Fibroblast of skin of back (primary cell): ENCODE measurements at places on chromosomes 11 and 22.

DNA sequence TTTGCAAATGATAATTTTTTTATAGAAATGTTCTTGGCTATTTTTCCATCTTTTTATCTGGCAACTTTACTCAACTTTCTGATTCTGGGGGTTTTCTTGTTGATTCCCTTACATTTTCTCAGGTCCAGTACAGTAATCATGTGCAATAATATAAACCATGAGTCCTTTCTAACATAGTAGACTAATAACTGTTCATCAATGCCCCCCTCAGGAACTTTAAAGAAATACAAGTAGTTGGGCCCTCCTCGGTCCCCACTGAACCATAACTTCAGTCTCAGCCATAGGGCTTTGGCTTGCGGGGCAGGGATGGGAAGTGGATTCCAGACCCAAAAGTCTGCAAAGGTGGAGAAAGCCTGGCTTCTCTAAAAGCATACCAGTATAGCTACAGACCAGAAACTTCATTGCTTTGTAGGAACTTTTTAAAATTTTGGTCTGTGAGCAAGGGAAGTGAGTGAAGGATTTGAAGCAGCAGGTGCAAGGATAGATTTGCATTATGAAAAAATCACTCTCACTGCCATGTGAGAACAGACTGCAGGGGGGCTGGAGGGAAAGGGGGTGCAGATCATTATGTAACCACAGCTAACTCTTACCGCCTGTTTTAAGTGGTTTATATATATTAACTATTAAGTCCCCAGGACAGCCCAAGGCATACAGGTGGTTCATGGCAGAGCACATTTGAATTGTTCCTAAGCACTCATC, 10.4 kb upstream of the TUB start:
- peak; percentile 38 for DNase-seq

DNA sequence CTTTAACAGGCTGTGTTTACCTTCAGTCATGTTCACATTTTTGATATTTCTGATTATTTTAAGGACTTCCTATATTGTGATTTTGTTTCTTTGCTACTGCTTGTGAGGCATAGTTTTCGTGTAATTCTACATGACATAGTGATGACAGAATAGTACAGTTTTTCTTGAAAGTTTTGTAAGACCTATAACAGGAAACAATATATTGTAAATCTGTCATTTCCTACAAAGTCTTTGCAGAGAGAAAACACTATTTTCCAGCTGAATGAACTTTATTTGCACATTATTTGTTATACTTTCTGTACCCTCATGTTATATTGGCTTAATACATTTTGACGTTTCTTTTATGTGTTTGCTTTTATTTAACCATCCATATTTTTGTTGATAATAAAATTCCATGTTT, 191.1 kb downstream of the TMEM135 start:
- no peak for DNase-seq

DNA sequence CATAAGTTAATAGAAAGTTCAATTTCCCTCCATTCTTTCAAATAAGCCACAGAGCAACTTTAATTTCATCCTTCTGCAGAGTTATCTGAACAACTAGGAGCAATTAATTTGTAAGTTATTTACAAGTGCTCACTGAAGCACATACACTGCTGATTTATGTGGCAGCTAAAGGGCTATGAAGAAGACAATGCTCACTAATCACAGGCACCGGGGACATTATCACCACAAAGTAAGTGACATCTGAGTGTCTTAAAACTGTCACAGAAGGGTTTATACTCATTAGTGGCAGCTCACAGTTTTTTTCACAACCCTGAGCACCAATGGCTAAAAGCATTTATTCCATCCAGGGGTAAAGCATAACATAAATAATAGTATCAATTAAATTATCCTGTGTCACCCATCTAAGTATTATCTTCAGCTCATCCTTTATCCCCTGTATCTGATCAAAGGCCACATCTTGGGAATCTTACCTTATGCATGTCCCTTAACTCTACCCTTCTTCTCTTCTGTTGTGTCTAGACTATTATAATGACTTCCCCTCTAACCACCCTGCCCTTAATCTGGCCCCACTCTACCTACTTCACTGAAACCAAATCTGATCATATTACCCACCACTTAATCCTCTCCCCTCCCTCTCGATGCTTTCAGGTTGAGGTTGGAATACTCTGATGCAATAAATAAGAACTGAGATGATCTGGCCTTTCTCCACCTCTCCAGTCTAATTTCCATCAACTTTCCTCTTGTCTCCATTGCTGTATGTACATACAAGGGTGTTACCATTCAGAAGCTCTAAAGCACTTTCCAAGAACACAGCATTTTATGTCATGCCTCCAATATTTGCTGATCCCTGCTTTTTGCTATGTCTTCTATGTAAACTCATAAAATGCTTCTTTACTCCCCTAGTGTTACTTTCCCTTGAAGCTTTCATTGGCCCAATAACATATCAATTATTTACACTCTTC, 252.7 kb downstream of the CASP12 start:
- no peak for DNase-seq

DNA sequence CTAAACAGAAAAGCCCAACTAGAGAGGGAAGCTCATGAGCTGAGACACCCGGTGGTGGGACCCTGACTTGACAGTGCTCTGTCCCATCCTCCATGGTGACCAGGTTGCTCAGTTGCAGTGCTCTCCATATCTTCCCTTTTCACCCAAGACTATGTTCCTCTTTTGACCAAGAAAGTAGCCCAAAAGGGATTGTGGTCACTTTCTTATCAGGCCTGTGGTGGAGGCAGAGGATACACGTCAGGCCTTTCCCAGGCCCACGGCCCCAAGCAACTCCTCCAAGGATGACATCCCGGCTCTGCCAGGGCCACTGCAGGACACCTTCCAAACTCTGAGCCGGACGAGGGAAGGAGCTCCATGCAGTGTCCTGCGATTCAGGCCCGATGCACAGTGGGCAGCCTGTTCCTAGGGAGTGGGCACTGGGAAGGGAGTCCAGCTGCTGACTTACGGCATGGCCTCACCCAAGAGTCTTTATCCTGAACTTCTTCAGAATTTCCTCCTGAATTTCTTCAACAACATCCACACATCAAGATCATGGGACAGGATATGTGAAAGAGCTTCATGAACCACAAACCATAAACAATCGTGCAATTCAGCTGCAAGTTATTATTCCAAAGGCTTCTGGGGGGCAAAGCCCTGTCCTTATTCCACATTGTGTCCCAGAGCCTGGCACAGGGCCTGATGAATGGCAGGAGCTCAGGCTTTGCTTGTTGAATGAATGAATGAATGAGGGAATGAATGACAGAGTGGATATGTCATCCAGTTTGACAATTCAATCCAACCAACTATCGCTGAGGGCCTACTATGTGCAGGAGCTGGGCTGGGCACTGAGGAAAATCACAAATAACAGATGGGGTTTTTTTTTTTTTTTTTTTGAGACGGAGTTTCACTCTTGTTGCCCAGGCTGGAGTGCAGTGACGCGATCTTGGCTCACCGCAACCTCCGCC, 36.0 kb upstream of the MYH9 start:
- peak; percentile 49 for DNase-seq

DNA sequence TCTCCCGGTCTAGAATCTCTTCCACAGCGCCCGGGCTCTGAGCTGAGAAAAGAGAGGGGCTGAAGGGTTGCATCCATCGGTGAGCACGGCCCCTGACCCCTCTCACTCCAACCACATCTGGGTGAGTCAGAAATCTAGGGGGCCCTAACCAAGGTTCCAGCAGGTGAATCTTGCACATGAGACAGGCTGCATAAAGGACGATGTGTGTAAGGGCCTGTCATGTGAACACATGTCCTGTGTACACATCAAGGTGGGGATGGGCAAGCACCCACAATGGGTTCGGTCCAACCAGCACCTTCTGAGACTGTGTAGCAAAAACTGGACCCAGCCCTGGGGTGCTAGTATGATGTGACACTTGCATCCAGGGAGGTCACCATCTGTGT, 1.2 kb downstream of the BET1L start:
- DNase-seq: no peak

- no peak for DNase-seq
Observed at GRCh38 chr22:50087646-50088045, 2.2 kb upstream of the MOV10L1 start.

DNA sequence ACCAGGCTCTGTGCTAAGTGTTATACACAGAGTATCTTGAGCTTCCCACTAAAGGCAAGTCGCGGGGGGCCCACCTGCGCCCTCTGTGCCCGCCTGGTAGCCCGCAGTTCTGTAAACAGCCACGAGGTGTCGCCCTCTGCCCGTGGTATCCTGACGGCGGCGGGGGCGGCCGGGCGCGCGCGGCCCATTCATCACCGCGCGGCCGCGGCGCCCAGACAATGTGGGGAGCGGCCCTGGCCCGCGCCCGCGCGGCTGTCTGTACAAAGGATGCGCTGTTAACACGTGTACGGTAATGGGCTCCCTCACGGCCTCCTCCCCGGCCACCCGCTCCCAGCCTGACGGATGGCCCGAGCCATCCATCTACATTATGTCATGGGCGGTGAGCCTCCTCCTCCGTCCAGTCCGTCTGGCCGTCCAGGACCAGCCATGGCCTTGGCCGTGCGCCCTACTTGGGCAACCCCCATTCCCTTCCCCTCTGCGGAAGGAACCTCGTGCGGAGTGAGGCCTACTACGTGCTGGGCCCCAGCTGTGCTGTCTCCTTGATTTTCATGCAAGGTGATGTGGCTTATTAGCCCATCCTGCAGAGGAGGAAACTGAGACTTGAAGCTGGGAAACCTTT, 99.4 kb downstream of the MIAT start:
- DNase-seq: peak; percentile 66

DNA sequence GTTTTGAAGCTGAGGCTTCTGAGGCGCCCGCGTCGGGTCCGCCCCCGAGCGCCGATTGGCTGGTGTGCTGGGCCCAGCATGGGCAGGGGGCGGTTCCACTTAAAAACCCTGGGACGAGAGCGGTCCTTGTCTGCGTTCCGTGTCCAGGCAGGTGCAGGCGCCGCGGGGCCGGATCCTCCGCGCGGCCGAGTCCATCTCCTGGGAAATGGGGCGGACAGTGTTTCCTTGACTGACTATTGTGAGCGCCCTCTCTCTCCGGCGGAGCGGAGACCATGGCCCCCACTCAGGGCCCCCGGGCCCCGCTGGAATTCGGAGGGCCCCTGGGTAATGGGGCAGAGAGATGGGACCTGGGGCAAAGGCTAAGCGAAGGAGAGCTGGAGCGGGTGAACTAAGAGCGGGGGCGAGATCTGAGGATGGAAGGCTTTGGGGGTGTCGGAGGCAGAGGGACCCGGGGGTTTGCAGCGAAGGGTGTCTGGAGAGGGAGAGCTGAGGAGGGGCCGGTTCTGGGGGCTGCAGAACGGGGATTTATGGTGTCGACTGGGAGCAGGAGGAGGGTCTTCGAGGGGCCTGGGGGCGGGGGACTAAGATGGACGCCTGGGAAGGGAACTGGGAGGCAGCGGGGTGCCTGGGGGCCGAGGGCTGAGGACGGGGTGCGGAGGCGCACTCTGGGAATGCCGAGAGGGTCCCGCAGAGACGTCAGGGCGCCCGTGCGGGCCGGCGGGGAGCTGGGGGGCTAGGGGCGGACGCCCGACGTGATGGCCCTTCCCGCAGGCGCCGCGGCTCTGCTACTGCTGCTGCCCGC, at the start of gene TM7SF2:
Gene TM7SF2 (plus strand): TSS at position 129 of the 802 bp plus-strand sequence. CDS start 144 bp downstream, at position 273.
- peak; percentile 88 for DNase-seq

DNA sequence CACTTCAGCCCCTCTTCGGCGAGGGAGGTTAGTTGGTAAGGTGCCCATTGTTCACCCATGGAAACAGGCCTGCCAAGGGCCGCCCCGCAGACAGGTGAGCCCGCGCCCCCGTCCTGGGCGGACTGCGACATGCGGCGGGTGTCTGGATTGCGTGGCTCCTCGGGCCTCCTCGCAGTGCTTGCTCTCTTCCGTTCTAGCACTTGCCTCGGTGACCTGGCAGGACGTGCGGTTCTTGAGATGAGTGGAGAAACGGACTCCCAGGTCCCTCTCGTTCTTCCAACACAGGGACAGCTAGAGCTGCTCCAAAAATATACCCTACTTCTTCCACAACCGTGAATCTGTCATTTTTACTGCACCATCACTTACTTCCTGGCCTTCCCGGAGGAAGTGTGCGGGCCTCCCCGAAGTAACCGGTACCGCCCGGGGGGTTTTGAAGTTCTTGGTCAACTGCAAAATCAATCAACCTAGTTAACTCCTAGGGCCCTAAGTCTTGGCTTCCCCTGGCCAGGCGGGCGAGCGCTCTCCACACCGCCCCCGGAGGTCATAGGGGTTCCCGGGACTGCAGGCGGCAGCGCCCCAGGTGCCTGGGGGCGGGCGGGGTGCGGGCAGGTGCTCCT, 745 bp upstream of the ZBTB44 start:
- no peak for DNase-seq

DNA sequence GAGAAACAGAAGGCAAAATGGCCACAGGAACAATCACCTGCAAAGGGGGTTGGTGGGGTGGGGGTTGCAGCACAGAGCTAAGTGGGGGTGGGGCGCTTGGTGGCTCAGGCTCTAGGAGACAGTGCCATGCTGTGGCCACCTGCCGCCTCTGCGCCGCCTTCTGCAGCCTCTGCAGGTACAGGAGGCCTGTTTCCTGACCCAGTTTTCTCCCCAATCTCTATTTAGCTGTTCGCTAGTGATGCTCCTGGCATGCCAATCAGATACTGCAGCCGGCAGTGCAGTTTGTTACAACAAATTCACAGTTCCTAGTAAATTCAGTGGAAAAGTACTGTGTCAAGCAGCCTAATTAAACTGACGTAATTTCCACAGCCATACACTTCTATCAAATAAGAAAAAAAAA, 106.4 kb downstream of the SERGEF start:
- no peak for DNase-seq

DNA sequence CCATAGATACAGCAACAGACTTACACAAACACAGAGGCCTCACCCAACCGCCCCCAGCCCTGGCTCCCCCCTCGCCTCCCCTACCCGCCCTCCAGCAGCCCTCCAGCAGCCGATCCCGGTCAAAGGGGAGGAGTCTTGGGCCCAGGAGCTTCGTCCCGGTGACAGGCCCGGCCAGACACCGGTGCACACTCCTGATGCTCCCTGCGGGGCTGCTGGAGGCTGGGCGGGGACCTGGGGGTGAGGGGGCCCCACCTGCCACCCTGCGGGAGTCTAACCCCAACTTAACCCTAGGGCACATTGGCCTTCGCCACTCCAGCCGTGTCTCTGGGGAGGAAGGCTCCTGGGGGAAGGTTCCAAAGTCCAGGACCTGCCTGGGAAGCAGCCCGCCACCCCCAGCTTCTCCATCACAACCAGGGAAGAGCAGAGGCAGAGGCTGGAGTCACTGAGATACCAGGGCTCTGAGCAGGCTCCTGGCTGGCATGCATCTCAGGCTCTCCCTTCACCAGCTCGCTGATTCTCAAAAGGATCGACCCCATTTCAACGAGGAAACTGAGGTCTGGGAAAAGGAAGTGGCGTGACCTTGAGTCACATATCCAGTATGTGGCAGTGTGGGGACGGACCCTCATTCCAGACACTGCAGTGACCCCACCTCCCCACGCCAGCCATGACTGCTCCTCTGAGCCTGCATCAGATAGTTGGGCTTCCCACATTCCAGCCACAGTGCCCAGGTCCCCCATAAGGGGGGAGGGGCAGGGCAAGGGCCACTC, 14.4 kb downstream of the BCL9L start:
- peak; percentile 82 for DNase-seq

DNA sequence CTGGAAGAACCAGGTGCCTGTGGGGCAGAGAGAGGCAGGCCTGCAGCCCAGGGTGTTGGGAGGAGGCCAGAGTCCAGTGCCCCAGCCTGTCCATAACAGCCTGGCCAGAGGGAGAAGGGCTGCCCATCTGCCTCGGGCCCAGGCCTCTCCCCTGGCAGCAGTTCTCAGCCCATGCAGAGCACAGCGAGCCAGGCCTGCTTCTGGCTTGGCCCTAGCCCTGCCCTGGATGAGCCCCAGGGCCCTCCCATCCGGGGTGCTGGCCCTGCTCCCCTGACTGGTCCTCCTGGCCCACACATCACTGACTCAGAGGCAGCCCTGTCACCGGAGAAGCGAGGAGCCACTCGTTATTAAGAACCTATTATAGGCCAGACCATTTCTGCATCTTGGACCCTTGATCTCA, 19.7 kb upstream of the MYRF start:
- DNase-seq: no peak

GRCh38 chr11:108804511-108804910, 139.6 kb downstream of the DDX10 start:
- no peak for DNase-seq
